ENCODE measurements at places on chromosomes 11 and 22. TPM values are rescaled to one million over a fixed set of nuclear protein-coding genes. Genes with fewer than 3 reads are reported as not detected.

GRCh38 chr22:39655831-39656230, 85.3 kb downstream of the CACNA1I start:
- DNase-seq, result no peak
- no peaks in the 10 kb centered on the region for H3K4me1 ChIP-seq
- no peaks in the 10 kb centered on the region for H3K27me3 ChIP-seq
- H3K36me3 ChIP-seq, result no peaks in the 10 kb centered on the region
- H3K4me3 ChIP-seq, result no peak overlapping the region
- no peak overlapping the region for H3K27ac ChIP-seq

DNA sequence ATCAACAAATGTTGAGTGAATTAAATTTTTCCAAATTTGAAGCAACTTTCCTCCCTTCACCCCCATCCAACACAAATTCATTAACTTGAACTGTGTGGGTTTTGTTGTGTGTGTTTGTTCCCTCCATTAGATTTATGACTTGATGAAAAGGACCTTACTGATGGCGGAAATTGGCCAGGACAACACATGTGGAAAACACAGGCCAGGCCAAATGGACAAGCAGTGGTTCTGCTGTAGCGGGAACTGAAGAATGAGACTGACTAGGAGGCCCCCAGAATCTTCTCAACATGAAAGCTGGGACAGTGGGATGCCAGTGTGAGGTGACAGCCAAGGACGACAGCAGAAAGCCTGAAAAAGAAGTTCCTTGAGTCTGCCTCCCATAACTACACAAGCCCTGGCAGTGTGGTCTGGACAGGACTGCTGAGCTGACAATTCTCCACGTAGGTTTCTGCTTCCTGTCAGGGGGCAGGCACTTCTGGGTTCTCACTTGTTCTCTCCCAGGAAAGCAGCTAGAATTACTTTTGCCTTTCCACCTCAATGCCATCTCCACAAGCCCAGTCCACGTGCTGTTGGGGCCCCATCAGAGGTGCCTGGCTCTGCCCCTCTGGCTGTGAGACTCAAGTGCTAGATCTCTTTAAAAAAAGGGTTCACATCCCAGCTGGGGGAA, 94.3 kb downstream of the ETS1 start:
- H3K36me3 ChIP-seq, result no peaks in the 10 kb centered on the region
- no peak overlapping the region for H3K4me3 ChIP-seq
- H3K27me3 ChIP-seq, result no peaks in the 10 kb centered on the region
- no peak for DNase-seq

- no peak for DNase-seq
- no peak overlapping the region for H3K4me3 ChIP-seq
- peaks cover 10% of the 10 kb centered on the region for H3K4me1 ChIP-seq
- peaks cover 11% of the 10 kb centered on the region for H3K36me3 ChIP-seq
- H3K27me3 ChIP-seq, result no peaks in the 10 kb centered on the region
These were observed 886 bp upstream of the NIPSNAP1 start for GRCh38 chr22:29581799-29582198.

DNA sequence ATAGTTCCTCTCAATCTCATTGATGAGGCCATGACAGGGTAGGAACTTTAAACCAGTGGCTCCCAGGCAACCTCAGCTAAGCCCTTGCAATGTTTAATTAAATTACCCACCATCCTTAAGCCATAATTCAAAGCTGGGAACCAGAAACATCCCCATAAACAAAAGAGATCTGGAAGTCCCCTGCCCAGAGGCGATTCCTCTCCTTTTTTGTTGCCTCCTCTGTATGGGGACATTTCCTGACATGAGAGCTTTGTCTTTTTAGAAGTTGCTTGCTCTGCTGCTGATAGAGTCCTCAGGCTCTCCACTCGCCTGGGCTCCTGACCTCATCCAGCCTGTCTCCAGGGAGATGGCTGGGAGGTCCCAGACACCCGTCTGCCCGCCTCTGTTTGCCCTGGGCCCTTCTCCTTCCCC, 3.2 kb downstream of the DTX4 start:
- H3K4me3 ChIP-seq, result no peak overlapping the region
- H3K4me1 ChIP-seq, result peaks cover 10% of the 10 kb centered on the region
- no peaks in the 10 kb centered on the region for H3K27me3 ChIP-seq
- H3K36me3 ChIP-seq, result no peaks in the 10 kb centered on the region
- no peak overlapping the region for H3K27ac ChIP-seq

DNA sequence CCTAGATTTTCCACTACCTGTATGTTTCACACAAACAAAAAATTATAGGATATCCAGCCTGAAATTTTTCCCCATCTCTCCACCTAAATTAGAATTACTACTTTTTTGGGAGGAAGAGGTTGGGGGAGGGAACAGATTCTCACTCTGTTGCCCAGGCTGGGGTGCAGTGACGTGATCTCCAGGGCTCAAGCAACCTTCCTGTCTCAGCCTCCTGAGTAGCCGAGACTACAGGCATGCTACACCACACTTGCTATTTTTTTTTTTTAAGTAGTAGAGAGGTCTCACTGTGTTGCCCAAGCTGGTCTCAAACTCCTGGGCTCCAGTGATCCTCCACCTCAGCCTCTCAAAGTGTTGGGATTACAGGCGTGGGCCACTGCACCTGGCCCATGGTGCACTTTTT, 9.5 kb downstream of the JAML start:
- H3K36me3 ChIP-seq, result no peaks in the 10 kb centered on the region
- DNase-seq, result no peak
- no peak overlapping the region for H3K4me3 ChIP-seq
- peaks cover 21% of the 10 kb centered on the region for H3K4me1 ChIP-seq
- H3K27ac ChIP-seq, result no peak overlapping the region
- no peaks in the 10 kb centered on the region for H3K27me3 ChIP-seq

- no peak for DNase-seq
- no peak overlapping the region for H3K4me3 ChIP-seq
- no peaks in the 10 kb centered on the region for H3K36me3 ChIP-seq
- H3K27ac ChIP-seq, result no peak overlapping the region
- H3K27me3 ChIP-seq, result no peaks in the 10 kb centered on the region
These were observed 41.1 kb upstream of the TYR start for GRCh38 chr11:89136606-89137005.

DNA sequence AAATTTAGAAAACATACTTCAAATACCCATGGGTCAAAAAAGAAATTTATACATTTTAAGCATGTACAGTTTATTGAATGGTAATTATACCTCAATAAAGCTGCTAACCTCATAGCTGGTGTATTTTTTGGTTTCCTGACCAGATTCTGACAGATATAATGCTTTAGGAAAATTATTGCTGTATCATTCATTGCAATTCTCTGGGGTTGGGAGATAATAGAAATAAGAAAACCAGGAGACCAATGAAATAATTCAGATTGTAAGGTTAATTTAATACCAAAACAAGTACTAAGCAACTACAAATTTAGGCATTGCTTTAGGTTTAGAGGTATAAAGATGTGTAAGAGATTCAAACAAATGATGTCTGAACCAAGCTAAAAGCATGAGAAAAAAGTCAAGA, 120.1 kb downstream of the ENTHD1 start:
- no peak overlapping the region for H3K27ac ChIP-seq
- DNase-seq, result no peak
- no peaks in the 10 kb centered on the region for H3K27me3 ChIP-seq
- H3K36me3 ChIP-seq, result no peaks in the 10 kb centered on the region
- no peaks in the 10 kb centered on the region for H3K4me1 ChIP-seq
- no peak overlapping the region for H3K4me3 ChIP-seq

- no peaks in the 10 kb centered on the region for H3K36me3 ChIP-seq
- H3K27ac ChIP-seq, result no peak overlapping the region
- no peaks in the 10 kb centered on the region for H3K27me3 ChIP-seq
- H3K4me3 ChIP-seq, result no peak overlapping the region
- no peak for DNase-seq
These were observed 100.8 kb upstream of the SYT13 start for GRCh38 chr11:45386972-45387371.

GRCh38 chr22:38193580-38193979, 8.2 kb upstream of the MAFF start:
- DNase-seq, result no peak
- no peak overlapping the region for H3K27ac ChIP-seq
- H3K4me1 ChIP-seq, result peaks cover 1% of the 10 kb centered on the region

DNA sequence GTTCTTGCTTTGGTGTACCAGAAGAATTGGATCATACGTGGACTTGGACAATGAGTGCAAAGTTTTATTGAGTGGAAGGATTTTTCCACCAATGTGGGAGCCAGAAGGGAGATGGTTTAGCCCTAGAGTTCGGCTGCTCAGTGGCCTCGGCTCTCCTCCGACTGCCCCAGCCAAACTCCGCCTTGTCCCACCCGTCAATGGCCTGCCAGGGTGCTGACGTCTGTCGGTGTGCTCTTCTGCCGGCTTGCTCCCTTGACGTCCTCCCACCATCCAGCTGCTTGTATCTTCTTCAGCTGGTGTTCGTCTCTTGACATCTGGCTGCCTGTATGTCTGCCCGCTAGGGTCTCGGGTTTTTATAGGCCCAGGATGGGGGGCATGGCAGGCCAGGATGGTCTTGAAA, 154.8 kb downstream of the APOL5 start:
- H3K4me1 ChIP-seq, result no peaks in the 10 kb centered on the region
- no peaks in the 10 kb centered on the region for H3K27me3 ChIP-seq
- H3K27ac ChIP-seq, result no peak overlapping the region
- DNase-seq, result no peak
- H3K4me3 ChIP-seq, result no peak overlapping the region
- H3K36me3 ChIP-seq, result no peaks in the 10 kb centered on the region

- peaks cover 8% of the 10 kb centered on the region for H3K27me3 ChIP-seq
- DNase-seq, result peak; percentile 27
- no peak overlapping the region for H3K27ac ChIP-seq
- peak overlapping the region; percentile 49 for H3K4me3 ChIP-seq
- H3K4me1 ChIP-seq, result peaks cover 2% of the 10 kb centered on the region
- H3K36me3 ChIP-seq, result no peaks in the 10 kb centered on the region
These were observed 1.1 kb upstream of the TTLL8 start for GRCh38 chr22:50058906-50059880.

GRCh38 chr22:49449377-49449776, 378.3 kb downstream of the BRD1 start:
- H3K27ac ChIP-seq, result no peak overlapping the region
- no peaks in the 10 kb centered on the region for H3K36me3 ChIP-seq
- no peak overlapping the region for H3K4me3 ChIP-seq
- H3K4me1 ChIP-seq, result peaks cover 15% of the 10 kb centered on the region
- H3K27me3 ChIP-seq, result peaks cover 2% of the 10 kb centered on the region

DNA sequence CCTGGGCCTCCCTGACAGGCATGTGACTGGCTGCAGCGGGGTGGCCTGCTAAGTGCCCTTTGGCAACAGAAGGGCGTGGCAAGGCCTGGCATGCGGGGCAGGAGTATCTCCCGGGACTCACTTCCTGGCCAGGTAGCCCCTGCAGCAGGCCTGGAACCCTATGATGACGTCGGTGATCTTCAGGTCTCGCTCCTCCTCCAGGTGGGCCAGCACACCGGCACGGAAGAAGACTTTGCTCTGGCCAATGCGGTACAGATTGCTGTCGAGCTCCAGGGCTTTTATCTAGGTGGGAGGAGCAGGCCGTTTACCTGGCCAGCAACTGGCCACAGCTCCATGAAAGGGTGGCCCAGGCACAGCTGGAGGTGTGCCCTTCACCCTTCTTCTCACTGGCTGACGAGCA, 50.9 kb downstream of the APOL1 start:
- no peak overlapping the region for H3K27ac ChIP-seq
- H3K4me3 ChIP-seq, result no peak overlapping the region
- H3K36me3 ChIP-seq, result peaks cover 84% of the 10 kb centered on the region
- no peak for DNase-seq

GRCh38 chr11:19646921-19647320, 65.7 kb upstream of the NAV2 start:
- H3K27me3 ChIP-seq, result no peaks in the 10 kb centered on the region
- DNase-seq, result no peak
- H3K36me3 ChIP-seq, result no peaks in the 10 kb centered on the region
- no peak overlapping the region for H3K27ac ChIP-seq
- H3K4me3 ChIP-seq, result no peak overlapping the region

- no peak overlapping the region for H3K27ac ChIP-seq
- H3K4me3 ChIP-seq, result no peak overlapping the region
- no peaks in the 10 kb centered on the region for H3K27me3 ChIP-seq
- no peaks in the 10 kb centered on the region for H3K36me3 ChIP-seq
- no peaks in the 10 kb centered on the region for H3K4me1 ChIP-seq
These were observed 40.0 kb downstream of the TENM4 start for GRCh38 chr11:79400717-79401330.

GRCh38 chr22:19121631-19122142, 525 bp downstream of the DGCR2 start:
- no peaks in the 10 kb centered on the region for H3K4me1 ChIP-seq
- H3K27ac ChIP-seq, result peak overlapping the region; percentile 93
- H3K27me3 ChIP-seq, result no peaks in the 10 kb centered on the region

- no peak overlapping the region for H3K4me3 ChIP-seq
- H3K36me3 ChIP-seq, result no peaks in the 10 kb centered on the region
- no peak overlapping the region for H3K27ac ChIP-seq
- no peaks in the 10 kb centered on the region for H3K27me3 ChIP-seq
These were observed 34.4 kb downstream of the PRMT3 start for GRCh38 chr11:20421946-20422345.

GRCh38 chr11:119030029-119030328, 698 bp downstream of the SLC37A4 start:
- H3K4me1 ChIP-seq, result peaks cover 13% of the 10 kb centered on the region
- H3K27me3 ChIP-seq, result no peaks in the 10 kb centered on the region
- H3K4me3 ChIP-seq, result peak overlapping the region; percentile 66
- H3K27ac ChIP-seq, result peak overlapping the region; percentile 89
- no peak for DNase-seq
- H3K36me3 ChIP-seq, result peaks cover 36% of the 10 kb centered on the region

DNA sequence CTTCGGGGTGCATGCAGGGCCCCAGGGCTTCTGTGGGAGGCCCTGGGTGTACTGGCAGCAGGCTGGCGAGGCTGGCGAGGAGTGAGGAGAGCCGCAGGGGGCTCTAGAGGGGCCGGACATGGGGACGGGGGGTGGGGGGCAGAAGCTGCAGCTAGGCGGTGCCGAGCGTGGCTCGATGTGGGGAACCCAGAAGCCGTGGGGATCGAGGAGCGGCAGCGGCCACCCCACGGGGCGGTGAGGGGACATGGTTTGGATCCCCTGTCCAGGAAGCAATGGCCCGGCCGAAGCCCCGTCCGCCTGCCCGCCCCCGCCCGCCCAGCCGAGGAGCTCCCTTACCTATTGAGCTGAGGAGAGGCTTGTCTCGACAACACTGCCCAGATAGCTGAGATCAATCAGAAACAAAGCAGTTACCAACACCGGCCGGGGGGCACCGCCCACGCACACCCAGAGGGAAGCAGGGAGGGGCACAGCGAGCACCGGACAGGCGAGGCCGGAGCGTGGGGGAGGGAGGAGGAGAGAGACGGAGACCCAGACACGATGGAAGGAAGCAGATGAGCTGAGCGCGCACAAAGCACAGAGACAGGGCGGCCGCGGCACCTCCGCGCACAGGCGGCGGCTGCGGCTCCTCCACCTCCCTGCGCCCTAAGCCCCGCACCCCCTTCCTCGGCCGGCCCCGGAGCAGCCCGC, 38.7 kb downstream of the IGSF9B start:
- peaks cover 17% of the 10 kb centered on the region for H3K4me1 ChIP-seq
- peak; percentile 61 for DNase-seq
- peaks cover 21% of the 10 kb centered on the region for H3K36me3 ChIP-seq
- no peak overlapping the region for H3K27ac ChIP-seq
- no peaks in the 10 kb centered on the region for H3K27me3 ChIP-seq

- DNase-seq, result no peak
- H3K27me3 ChIP-seq, result no peaks in the 10 kb centered on the region
- H3K4me3 ChIP-seq, result no peak overlapping the region
- no peak overlapping the region for H3K27ac ChIP-seq
- peaks cover 2% of the 10 kb centered on the region for H3K4me1 ChIP-seq
These were observed 1241.5 kb downstream of the BRD1 start for GRCh38 chr22:48585916-48586798.

Gene KRTAP5-8
- 0.06 TPM for polyA plus RNA-seq

Gene SYT7
- 14.4 TPM for polyA plus RNA-seq

Gene TMEM45B
- 0.08 TPM for polyA plus RNA-seq

Gene LIF
- polyA plus RNA-seq, result 3.3 TPM

Gene TMA7B
- not detected for polyA plus RNA-seq

Gene CD3G
- polyA plus RNA-seq, result 0.02 TPM

Gene TRIM66
- polyA plus RNA-seq, result 4.4 TPM
